Stimulated activated CD8-positive, alpha-beta memory T cell treated with anti-CD3 and anti-CD28 coated beads, Interleukin-4, amount 100 ng/mL, for 4 hours (primary cell): ENCODE measurements at places on chromosomes 2 and 18.

GRCh38 chr2:108270768-108271506 is 17.8 kb upstream of the SULT1C2 start:
- no peak for DNase-seq

DNA sequence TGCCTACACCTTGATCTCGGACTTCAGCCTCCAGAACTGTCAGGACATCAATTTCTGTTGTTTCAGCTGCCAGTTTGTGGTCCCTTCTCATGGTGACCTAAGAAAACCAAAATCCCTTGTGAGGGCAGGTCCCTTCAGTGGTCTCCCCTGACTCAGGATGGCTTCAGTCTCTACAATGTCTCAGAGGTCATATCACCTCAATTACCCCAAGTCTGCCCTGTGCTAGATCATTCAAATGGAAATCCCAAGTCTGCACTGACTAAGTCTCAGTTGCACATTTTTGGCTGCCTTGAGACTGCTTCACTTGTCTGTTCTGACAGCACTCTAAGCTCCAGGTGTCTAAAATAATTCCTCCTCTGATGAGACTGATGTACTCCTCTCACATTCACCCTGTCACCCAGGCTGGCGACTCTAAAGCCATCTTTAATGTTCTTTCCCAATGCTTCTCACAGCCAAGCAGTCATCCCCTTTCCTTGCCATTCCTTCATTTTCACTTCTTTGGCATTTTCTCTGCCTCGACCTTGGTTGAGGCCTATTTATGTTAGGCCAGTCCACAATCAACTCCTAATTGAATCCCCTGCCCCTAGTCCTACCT is 470.8 kb downstream of the DLGAP1 start:
- no peak for DNase-seq

- no peak for DNase-seq
Measured at GRCh38 chr18:59725142-59725541, 27.9 kb upstream of the CCBE1 start.

- no peak for DNase-seq
Measured at GRCh38 chr2:54864096-54864495, 140.6 kb downstream of the EML6 start.

- DNase-seq = no peak
Measured at GRCh38 chr2:19802086-19802841, 99.5 kb downstream of the TTC32 start.

DNA sequence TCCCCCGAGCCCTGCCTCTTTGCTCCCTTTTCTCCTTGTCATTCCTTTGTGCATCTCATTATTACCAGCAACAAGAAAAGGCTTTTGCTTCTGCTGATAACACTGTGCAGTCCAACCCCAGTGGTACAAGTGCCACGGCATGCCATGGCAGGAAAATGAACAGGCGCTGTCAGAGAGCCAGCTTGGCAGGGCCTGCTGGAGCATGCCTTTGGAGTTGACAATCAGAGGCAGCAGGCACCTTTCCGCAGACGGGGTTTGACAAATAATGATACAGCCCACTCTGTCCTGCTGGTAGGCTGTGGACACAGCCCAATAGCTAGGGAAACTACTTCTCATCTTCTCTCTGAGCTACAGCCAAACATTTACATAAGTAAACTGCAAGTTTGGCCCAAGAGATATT is 243.9 kb upstream of the LRRTM1 start:
- no peak for DNase-seq

GRCh38 chr18:75639472-75639831 is 211.9 kb upstream of the SMIM21 start:
- no peak for DNase-seq

GRCh38 chr18:35291166-35291565 is 1.1 kb upstream of the ZSCAN30 start:
- no peak for DNase-seq

- no peak for DNase-seq
Measured at GRCh38 chr2:26359886-26360473, 13.4 kb upstream of the ADGRF3 start.

- no peak for DNase-seq
Measured at GRCh38 chr2:225766431-225766830, 366.9 kb downstream of the NYAP2 start.

DNA sequence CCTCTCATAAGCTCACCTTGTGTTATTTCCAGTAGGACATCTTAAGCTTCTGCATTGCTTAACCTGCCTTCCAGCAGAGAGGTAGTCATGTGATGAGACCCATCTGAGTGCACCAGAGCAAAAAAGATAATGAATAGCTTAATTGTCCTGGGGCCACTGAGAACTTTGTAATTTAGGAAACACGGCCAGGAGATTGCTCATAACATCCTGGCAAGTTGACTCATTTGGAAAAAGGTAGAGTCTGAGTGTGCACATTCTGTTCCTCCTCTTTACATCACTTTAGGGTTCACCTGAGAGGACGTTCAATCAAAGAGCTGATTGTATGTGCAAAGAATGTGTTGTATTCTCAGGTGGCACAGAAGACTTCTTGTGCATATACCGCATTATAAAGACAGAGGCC is 830.2 kb upstream of the SOX11 start:
- DNase-seq = no peak

GRCh38 chr2:174335254-174335987 is 667 bp downstream of the SP9 start:
- no peak for DNase-seq
